CD8-positive, alpha-beta T cell (primary cell): ENCODE measurements at places on chromosomes 11 and 22.

DNA sequence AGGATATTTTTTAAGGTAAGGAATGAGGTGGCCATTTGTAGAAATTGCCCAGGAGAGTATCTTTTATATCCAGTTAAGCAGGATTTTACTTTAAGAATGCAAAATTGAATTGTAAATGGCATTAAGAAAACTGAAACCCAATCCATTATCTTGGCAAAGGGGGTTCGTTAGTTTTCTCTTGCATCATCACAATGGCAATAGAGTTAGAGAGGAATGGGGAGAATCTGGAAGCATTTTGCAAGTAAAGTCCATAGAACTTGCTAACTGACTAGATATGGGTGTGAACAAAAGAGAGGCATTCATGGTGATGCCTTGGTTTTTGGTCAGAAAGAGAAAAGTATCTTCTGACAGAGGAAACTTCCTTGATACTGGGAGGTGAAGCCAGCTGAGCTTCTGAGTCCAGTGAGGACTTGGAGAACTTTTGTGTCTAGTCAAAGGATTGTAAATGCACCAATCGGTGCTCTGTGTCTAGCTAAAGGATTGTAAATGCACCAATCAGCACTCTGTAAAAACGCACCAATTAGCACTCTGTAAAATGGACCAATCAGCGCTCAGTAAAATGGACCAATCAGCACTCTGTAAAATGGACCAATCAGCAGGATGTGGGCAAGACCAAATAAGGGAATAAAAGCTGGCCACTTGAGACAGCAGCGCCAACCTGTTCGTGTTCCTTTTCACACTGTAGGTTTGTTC, 3.6 kb upstream of the CCDC117 start:
- no peak for DNase-seq

GRCh38 chr22:33918676-33919365, 1.5 kb downstream of the LARGE1 start:
- DNase-seq = no peak

DNA sequence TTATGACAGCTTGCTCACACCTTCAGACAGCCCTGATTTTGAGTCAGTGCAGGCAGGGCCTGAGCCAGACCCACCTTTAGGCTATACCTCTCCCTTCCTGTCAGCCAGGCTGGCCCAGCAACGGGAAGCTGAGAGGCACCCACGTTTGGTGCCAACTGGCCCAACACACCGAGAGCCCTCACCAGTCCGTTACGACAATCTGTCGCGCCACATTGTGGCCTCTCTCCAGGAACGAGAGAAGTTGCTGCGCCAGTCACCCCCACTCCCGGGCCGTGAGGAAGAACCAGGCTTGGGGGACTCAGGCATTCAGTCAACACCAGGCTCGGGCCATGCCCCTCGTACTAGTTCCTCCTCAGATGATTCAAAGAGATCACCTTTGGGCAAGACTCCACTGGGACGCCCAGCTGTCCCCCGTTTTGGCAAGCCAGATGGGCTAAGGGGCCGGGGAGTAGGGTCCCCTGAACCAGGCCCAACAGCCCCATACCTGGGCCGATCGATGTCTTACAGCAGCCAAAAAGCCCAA, 13.1 kb downstream of the MED19 start:
- no peak for DNase-seq

DNA sequence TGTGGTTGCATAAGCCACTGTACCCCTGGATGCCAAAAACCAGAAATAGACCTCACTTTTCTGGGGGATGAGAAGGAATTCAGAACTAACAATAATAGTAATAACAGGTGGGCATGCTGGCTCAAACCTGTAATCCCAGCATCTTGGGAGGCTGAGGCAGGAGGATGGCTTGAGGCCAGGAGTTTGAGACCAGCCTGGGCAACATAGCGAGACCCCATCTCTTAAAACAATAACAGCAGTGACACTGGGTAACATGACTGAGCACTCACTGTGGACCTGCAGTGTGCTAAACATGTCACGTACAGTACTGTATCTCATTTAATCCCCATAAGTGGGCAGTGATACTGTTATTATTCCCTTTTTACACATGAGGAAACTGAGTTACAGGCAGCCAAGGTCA, 10.0 kb downstream of the FLRT1 start:
- no peak for DNase-seq

- no peak for DNase-seq
Observed at GRCh38 chr22:39931251-39931650, 28.9 kb upstream of the TMA7B start.

GRCh38 chr22:19527861-19528417, 3.7 kb upstream of the CLDN5 start:
- DNase-seq = no peak

DNA sequence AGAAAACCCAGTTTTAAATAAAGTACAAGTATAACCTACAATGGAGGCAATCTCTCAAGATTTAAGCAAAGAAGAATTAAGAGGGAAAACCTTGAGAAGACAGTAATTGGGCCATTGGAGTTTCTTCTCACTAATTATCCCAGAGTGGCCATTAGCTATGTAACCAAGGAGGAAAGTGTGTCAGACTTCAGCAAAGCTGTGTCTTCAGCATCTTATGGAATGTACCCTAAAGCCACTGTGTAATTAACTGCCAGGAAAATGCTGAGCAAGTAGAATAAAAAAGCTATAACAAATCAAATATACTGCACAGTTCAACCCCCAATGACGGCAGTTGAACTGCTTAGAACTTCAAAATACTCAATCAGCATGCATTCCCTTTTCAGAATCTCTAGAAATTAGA, 261.6 kb downstream of the TTC28 start:
- no peak for DNase-seq

- no peak for DNase-seq
Observed at GRCh38 chr11:64453466-64453865, 94.5 kb downstream of the RPS6KA4 start.

GRCh38 chr11:9263840-9264315, 1.3 kb downstream of the DENND5A start:
- DNase-seq = no peak

DNA sequence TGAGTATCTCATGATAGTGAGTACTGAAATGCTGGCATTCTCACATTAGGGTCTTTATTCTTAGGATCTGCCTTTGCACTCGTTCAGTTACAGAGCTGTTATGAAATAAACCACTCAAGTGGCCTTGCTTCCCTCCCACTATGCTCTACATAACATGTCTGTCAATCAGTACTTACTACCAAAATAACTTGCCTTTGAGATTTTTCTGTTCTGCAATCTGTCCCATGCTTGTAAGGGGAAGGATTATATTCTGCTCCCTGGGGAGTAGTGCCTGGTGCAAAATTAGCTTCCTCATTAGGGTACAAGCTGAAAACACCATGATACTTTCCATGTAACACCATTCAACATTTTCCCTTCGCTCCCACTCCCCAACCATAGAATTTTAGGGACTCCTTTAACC, 1.9 kb upstream of the GRAP2 start:
- no peak for DNase-seq
